ENCODE measurements at places on chromosomes 3 and 15.

- DNase-seq = no peak
Measured at GRCh38 chr3:49799105-49799504, 568 bp downstream of the CDHR4 start.

- no peak for DNase-seq
Measured at GRCh38 chr3:70011582-70011981, 12.0 kb downstream of the SAMMSON start.

DNA sequence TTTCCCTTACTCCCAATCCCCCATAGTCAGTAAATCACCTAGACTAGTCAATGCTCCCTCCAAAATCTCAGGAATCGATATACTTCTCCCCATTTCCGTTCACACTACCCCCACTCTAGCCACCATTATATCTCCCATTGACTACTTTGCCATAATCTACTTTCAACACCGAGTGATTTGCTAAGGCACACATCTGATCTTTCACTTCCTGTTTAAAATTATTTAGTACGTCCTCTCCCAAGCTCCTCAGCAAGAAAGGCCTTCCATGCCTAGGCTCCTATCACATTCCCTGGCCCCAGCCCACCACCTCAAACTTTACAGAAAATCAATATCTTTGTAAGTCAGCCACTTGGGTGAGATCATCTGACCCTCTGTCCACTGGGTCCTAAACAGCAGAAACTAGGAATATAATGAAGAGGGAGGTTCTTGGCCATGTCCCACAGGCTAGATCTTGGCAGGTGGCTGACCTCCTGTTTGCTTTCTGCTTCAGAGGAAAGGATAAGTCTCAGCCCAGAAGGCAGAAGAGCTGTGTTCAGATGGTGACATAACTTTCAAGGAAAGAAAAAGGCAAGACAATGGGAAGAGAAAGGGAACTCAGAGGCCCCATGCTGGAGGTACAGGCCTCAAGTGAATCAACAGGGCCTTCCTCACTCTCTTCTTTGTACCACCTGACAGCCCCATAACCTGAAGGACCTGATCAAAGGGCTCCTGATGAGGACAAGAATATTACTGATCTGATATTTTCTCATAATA, 103.0 kb downstream of the RPL22L1 start:
- no peak for DNase-seq

GRCh38 chr3:176120507-176120906, 1076.8 kb downstream of the TBL1XR1 start:
- DNase-seq = no peak

GRCh38 chr3:157578181-157578580, 75.0 kb upstream of the VEPH1 start:
- DNase-seq = peak; percentile 39

DNA sequence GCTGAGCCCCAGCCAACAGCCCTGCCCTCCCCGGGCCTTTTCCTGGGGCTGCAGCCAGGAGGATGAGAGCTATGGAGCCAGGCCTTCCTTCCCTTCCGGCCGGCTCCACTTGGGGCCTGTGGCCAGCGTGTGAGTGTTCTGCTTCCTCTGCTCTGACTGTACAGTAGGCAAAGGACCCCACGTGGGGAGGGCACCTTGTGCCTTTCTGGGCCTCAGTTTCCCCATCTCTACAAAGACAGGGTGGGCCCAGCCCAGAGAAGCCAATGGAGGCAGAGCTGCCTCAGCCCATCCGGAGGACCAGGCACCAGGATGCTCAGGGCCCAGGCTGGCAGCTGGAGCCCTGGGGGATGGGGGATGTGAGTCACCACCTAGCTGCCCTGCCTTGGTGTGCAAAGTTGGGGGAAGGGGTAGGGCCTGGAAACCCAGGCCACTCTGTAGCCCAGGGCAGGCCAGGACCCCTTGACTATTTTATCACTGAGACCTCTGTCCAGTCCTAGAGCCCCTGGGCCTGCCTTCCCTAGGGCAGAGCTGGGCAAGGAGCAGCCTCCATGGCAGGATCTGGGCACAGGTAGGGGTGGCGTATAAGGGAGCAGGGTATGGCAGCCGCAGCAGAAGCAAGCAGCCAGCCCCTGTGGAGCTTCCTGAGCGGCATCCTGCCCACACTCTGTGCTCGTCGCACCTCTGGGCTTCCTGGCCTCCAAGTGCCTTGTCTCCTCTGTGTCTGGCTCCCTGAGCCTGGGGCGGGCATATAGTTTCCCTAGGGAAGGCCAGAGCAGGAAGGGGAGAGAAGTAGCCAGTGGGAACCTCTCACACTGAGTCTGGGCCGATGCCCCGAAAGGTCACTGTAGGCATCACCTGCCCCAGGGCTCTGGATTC, 1.8 kb downstream of the PSTPIP1 start:
- DNase-seq = peak; percentile 55

DNA sequence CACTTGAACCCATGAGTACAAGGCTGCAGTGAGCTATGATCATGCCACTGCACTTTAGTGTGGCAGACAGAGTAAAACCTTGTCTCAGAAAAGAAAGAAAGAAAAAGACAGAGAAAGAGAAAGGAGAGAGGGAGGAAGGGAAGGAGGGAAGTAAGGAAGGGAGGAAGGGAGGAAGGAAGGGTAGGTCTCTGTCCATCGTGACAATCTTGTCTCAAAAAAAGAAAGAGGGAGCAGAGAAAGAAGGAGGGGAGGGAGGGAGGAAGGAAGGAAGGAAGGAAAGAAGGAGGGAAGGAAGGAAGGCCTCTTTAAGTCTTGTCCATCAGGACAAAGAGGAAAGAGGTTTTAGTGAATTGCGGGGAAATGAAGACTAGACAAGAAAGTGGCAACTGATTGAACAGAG, 122.2 kb downstream of the ETFA start:
- no peak for DNase-seq

DNA sequence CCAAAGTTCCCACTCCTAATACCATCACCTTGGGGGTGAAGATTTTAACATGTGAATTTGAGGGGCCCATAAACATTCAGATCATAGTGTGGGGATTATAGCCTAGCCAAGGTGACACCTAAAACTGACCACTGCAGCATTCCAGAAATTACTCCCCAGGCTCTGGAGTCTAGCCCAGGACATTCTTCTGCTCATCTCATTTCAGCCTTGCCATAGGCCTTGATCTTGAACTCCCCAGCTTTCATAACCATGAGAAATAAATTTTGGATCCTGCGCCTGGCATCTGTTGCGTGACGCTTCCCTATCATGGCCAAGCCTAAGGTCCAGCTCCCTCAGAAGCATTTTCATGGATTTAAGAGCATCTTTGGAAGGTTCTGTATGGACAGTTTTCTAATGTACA, 502.9 kb upstream of the THBS1 start:
- DNase-seq = no peak

DNA sequence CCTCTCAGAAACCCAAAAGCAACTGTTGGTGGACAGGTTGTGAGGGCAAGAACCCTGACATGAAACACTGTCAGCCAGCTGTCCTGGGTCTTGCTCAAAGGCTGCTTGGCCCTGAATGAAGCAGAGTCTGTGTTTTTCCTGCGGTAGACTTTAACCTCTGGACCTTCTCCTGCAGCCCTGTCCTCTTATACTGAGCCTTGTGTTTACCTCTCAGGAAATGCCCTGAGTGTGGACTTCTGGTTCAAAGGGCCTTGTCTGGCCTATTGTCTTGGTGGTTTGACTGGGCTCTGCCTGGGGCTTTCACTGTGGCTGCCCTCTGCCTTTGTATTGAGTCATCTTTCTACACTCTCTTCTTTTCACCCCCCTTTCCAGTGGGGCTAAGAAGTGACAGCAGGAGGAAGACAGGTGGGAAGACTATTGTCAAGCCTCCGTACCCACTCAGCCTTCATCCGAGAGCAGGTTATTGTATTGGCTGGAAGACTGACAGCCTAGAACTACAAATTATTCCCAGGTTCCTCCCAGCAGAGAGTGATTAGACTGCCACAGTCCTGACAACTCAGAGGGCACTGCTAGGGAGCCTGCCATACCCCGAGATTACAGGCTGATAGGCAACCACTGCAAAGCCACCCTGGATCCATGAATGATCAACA, 3.5 kb downstream of the SEC13 start:
- no peak for DNase-seq
